ENCODE measurements at places on chromosomes 5 and 9.

DNA sequence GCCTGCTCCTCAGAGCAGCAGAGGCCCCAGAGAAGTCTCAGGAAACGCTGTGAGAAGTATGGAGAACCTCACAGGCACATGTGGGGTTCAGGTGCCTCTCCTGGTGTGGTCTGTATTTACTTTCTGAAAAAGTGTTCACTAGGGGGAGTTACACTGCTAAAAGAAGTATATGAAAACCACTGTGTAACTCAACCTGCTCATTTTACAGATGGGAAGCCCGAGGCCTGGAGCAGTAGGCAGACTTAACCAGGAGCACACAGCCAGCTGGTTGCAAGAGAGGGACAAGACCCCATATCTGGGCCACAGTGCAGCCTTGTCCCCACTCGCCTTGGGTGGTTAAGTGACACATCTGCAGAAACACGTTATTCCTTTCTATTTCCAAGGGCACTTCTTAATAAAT lies 112.8 kb upstream of the SAP30L start:
- DNase-seq, result no peak

- DNase-seq, result no peak
Observed at GRCh38 chr9:112971415-112971814, 40.6 kb downstream of the ZNF883 start.

DNA sequence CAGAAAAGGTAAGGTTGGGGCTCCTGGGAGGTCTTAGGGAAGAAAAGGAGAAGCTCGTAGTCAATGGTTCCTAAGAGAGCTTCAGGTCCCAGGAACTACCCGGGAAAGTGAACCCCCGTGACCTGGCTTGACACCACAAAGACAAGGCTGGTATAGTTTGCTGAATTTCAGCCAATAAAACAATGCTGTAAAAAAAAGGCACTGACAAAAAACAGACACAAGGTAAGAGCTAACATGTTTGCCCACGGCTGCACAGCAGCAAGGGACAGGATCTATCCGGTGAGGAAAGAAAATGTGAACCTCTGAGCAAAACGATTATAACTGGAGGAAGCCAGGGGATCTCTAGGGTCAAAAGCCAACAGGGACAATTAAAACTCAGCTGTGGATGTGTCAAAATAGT lies 17.1 kb downstream of the SLIT3 start:
- no peak for DNase-seq

DNA sequence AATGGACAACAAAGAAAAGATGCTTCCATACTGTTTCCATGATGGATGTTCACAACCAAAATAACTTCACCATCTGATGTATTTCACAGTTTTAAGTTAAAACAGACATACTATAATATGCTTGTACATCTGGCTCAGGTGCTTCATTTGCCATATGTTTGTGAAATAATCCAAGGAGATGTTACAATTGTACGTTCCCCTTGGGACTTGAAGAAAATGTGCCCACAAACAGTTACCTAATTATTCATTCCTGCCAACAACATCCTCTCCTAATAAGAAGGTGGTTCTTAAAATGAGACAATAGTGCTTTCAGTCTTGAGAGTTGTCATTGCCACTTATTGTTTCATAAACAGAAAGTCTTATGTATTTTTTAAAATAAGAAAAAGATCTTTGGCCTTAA lies 33.1 kb upstream of the SMARCA2 start:
- no peak for DNase-seq

DNA sequence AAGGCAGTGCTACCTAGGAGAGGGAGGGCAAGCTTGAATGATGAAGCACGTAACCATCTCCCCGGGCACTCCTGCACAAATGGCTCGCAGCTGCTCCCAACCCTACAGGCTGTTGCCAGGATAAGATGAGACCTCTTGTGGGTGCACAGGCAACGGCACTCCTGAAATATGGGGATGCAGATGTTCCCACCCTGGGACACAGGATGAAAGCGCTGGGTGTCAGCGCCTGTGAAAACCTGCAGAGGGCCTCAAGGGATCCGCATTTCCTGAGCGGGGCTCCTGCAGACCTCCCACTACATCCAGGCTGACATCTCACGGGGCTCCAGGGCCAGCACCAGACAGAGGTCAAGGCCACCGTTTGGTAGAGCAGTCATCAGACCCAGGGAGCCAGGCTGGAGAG lies 60.7 kb downstream of the SMIM23 start:
- DNase-seq, result no peak

DNA sequence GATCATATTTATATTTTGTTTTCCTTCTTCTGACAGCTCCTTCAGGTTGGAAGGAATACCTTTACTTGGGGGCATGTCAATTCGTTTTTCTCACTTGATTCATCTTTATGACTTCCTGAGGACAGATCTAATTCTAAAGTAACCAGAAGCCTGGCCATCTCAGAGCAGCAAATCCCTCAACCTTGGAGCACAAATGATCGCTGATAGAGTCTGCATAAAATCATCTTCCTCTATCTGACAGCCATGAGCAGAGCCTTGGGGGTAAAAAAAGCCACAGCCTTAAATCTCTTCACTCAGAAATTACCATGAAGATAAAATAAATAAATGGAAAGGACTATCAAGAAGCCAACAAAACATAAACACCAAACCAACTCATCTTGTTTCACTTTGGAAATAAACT lies 325.8 kb downstream of the PRR16 start:
- DNase-seq, result no peak

DNA sequence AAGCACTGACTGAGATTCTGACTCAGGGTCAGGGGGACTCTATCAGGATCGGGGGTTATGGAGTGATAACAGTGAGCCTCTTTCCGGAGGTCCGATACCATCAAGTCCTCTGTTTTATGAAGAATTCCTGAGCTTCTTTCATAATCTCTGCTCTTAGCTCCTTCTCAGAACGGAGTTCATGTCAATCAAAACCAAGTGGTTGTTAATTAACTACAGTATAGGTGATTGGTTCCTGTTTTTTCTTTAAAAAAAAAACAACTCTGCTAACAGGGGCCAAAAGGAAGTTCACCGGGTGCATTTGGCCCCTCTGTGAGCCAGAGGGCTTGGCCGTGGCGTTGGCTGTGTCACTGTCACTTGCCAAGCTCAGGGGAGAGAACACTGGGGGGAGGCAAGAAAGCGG lies 4.0 kb downstream of the GFI1B start:
- no peak for DNase-seq

GRCh38 chr9:36486933-36487481 lies 85.7 kb upstream of the MELK start:
- DNase-seq, result peak; percentile 74

GRCh38 chr9:114500697-114501292 lies 4.5 kb downstream of the WHRN start:
- DNase-seq, result no peak

DNA sequence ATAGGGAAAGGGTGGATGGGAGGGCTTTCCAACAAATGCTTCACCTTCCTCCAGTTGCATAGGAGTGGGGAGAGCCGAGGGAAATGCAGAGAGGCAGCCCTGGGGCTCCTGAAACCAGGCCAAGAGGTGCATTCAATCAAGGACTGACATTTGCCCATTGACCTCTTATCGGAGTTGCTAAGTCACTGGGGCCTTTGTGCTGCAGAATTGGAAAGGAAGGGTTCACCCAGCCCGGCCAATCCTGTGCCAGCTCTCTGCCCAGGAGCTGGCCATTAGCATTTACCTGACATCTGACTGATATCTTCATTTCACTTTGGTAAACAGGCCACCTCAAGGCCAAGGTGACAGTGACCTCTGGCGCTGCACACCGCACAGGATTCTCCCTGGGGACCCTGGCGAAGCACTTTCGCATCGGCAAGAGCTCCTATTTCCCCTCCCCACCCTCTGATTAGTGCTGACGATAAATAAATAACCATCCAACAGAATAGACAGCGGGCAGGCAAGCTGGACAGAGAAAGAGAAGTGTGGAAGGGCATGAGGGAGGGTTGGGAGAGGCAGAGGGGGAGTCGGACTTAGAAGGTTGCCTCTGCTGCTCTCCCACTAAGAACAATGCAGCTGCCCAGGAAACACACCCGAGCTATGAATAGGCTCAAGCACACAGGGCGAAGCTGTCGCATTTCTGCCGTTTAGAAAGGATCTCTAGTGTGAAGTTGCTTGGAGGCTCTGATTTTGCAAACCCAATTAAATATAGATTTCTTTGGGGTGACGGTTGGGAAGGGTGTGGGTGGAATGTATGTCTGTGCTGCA lies 57.0 kb upstream of the BOD1 start:
- peak; percentile 68 for DNase-seq

DNA sequence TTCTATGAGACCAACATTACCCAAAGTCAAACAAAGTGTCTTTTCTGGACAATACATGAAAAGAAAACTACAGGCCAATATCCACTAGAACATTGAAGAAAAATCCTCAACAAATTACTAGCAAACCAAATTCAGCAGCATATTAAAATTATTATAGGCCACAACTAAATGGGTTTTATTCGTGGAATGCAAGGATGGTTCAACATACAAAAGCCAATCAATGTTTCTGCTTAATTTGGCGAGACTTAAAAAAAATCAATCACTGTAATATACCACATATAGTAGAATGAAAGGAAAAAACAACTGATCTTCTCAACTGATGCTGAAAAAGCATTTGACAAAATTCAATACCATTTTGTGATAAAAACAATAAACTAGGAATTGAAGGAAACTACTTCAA lies 51.8 kb upstream of the FNIP1 start:
- DNase-seq, result no peak

DNA sequence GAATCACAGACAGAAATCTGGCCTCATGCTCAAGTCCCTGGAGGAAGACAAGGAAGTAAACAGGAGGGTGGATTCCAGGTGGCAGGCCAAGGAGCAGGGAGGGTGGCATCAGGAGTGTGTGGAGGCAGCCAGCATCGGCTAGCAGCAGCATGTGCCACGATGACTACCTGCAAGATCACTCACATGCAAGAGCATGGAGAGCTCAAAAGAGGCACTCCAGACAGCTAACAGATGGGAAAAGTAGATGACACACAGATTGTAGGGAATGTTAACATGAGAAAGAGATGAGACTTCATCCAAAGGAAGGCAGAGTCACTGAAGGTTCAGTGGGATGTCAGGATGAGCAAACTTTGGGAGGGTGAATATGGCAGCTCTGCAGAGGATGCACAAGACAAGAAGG lies 104.3 kb downstream of the SEMA5A start:
- DNase-seq, result no peak

GRCh38 chr9:114889802-114890224 lies 40.6 kb downstream of the TNFSF8 start:
- no peak for DNase-seq

GRCh38 chr9:114607671-114608524 lies 3.2 kb upstream of the TMEM268 start:
- no peak for DNase-seq

DNA sequence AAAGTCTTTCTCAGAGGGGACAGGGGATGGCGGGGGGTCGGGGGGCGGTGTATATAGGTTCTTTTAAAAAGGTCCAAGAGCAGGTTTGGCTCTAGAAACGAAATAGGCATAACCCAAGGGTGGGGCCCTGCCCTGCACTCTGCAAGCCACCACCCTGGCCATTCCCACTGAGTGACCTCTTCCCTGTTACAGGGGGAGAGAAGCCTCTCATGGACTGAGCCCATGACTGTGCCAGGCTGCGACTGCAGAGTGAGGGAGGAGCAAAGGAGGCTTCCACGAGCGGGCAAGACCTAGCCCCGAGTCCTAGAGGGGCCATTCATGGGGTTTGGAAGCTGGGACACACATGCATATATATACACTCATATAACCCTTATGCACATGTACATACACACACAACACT lies 10.1 kb upstream of the NXNL2 start:
- DNase-seq, result no peak

Measured in right lobe of liver (tissue), 6 donors.